Renal pelvis (tissue), 12 donors: ENCODE measurements at places on chromosomes 1 and 21. TPM values are rescaled to one million over a fixed set of nuclear protein-coding genes. Genes with fewer than 3 reads are reported as not detected.

DNA sequence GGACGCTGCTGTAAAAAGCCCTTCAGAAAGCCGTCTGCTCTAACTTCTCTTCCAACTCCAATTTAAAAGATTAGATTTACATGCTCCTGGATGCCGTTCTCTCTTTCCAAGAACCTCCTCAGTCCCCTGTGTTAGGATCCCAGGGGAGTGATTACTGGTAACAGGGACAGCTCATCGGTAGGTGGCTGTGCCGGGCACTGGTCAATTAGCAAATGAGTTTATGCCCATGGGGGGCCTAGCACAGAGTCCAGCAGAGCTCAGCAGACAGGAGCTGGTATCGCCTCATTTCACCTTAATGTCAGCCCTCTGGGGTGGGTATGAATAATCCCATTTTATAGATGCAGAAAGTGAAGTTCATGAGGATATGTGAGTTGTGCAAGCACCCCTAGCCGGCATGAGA is 191.9 kb downstream of the GRIK3 start:
- no peak for DNase-seq

DNA sequence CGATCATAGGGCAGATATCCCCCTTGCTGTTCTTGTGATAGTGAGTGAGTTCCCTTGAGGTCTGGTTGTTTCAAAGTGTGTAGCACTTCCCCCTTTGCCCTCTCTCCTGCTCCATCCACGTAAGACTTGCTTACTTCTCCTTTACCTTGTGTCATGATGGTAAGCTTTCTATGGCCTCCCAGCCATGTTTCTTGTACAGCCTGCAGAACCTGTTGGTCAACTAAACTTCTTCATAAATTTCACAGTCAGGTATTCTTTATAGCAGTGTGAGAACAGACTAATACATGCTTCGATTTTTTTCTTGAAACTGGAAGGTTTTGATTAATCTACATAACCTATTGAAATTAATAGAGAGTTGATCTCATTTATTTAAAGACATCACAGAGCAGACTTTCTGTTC is 302.5 kb upstream of the PBX1 start:
- no peak for DNase-seq

DNA sequence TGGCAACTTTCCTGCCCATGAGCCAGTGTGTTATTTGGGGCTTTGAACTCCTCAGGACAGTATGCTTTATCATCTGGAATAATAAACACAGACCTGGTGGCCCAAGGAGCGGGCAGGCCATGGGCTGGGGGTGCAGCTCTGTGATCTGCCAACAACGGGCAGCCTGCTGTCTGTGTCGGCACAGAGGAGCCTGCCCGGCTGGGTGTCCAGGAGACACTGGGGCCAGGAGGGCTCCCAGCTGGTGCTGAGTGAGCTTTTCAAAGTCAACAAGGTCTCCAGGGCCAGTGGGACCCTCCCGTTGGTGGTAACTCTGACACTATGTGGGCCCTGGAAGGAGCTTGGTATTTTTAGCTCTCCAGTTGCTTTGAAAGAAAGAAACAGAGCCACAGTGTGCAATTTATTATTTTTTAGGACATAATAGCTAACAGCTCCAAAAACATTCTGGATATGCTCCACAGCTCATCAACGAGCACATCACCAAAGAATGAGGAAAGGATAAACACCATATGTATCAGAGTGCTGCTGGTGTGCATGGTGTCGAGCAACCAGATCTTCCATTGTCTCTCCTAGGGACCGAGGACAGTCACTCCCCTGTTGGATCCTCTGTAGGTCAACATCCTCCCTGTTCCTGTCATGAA is 488.7 kb upstream of the USP24 start:
- no peak for DNase-seq

The HAO2 gene
- polyA plus RNA-seq, result 128 TPM

The RHOU gene
- polyA plus RNA-seq, result 16.5 TPM

The KCND3 gene
- polyA plus RNA-seq, result 1.4 TPM
